ENCODE measurements at places on chromosomes 16 and 17.

- no peak for DNase-seq
Measured at GRCh38 chr16:55613613-55614335, 42.0 kb upstream of the SLC6A2 start.

GRCh38 chr16:68005211-68005610 is 5.9 kb upstream of the DPEP2 start:
- no peak for DNase-seq

DNA sequence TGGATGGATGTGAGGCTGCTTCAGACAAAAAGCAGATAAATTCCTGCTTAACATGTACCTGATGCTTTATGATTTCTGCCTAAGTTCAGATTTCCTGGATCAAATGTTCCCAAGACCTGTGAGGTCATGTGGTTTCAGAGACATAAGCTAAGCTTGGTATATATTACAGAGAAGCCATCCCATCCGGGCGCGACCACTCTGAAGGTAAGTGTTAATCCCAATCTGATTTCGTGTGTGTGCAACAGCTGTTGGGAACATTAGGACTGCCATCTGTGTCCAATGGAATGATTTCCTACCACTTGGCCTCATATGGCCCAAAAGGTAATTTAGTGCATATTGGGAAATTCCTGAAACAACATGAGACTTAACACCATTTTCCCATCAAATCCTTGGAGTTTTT is 199.1 kb downstream of the HS3ST3B1 start:
- DNase-seq = no peak

GRCh38 chr17:38899421-38899820 is 26.0 kb upstream of the LASP1NB start:
- no peak for DNase-seq

DNA sequence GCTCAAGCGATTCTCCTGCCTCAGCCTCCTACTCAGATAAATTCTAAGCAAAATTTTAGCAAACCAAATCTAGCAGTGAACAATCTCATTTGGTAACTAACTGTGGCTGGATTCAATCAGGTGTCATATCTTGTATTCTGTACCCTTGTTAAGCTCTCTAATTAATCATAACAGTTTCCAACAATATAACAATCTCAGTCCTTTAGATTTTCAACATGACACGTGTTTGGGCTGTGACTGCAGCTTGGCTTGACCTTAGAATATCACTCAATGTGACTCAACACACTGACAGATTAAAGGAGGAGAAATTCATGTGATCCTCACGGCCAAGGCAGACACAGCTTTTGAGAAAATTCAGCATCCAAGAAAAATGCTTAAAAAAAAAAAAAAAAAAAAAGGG is 133.6 kb downstream of the BANP start:
- DNase-seq = no peak

DNA sequence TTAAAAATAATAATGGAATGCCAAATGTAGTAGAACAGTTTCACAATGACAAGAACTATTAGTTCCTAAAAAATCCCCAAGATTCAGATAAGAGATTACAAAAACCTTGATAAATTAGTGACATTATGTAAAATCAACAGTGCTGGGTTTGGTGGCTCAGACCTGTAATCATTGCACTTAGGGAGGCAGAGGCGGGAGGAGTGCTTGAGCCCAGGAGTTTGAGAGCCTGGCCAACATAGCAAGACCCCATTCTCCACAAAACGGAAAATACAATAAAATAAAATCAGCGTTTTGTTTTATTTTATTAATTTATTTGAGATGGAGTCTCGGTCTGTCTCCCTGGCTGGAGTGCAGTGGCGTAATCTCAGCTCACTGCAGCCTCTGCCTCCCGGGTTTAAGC is 4.1 kb downstream of the CARD14 start:
- DNase-seq = no peak

DNA sequence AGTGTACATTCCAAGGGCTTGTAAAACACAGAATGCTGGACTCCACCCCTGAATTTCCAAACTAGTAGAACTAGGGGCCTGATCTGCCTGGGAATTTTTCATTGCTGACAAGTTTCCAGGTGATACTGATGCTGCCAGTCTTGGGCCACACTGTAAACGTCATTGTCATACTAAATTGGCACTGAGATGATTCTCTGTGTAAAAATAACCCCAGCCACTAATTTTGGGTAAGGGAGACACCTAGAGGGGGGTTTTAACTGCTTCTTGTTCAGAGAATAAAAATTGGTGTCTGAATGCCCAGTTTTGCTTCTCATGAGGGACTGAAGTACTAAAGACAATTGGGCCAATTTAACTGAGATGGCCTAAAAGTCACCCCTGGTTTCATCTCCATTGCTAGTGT is 5.0 kb upstream of the CDH13 start:
- DNase-seq = no peak

Data from Kasumi-1 (cell line).